ENCODE measurements at places on chromosomes 1 and 21. TPM values are rescaled to one million over a fixed set of nuclear protein-coding genes. Genes with fewer than 3 reads are reported as not detected.

The ERRFI1 gene
- 11.8 TPM for total RNA-seq

The INAVA gene
- 2.4 TPM for total RNA-seq

The JAM2 gene
- 4.6 TPM for total RNA-seq

The PRDX6 gene
- 29.3 TPM for total RNA-seq

The CD247 gene
- total RNA-seq: not detected

The LCE3D gene
- not detected for total RNA-seq

The PRAMEF25 gene
- not detected for total RNA-seq

The C1orf122 gene
- total RNA-seq: 57.3 TPM

The CELA3A gene
- total RNA-seq: not detected

The LCE1F gene
- total RNA-seq: not detected

The RHD gene
- total RNA-seq: not detected

The OR10J1 gene
- total RNA-seq: not detected

The KLHDC7A gene
- not detected for total RNA-seq

The HLX gene
- total RNA-seq: 0.56 TPM

The SPRR1A gene
- total RNA-seq: not detected

The OR2T33 gene
- not detected for total RNA-seq

The DNASE2B gene
- not detected for total RNA-seq

The PSMD4 gene
- 250 TPM for total RNA-seq

The LCE1D gene
- not detected for total RNA-seq

The LAX1 gene
- not detected for total RNA-seq

The UFC1 gene
- 59.2 TPM for total RNA-seq

The LMO4 gene
- 16.5 TPM for total RNA-seq

The DNTTIP2 gene
- 54.0 TPM for total RNA-seq

The KRTAP12-3 gene
- not detected for total RNA-seq

The TTC22 gene
- total RNA-seq: not detected

The SNIP1 gene
- total RNA-seq: 20.1 TPM

The KIF2C gene
- total RNA-seq: 8.6 TPM

The FAM3B gene
- not detected for total RNA-seq

The RBP7 gene
- not detected for total RNA-seq

The TNFRSF1B gene
- total RNA-seq: 5.1 TPM

The LGR6 gene
- 0.37 TPM for total RNA-seq

The TMEM240 gene
- total RNA-seq: 24.4 TPM

The DISP3 gene
- total RNA-seq: 179 TPM

The CELA3B gene
- not detected for total RNA-seq

The VSIG8 gene
- total RNA-seq: not detected
